Naive thymus-derived CD4-positive, alpha-beta T cell (primary cell): ENCODE measurements at places on chromosomes 7 and 10. TPM values are rescaled to one million over a fixed set of nuclear protein-coding genes. Genes with fewer than 3 reads are reported as not detected.

DNA sequence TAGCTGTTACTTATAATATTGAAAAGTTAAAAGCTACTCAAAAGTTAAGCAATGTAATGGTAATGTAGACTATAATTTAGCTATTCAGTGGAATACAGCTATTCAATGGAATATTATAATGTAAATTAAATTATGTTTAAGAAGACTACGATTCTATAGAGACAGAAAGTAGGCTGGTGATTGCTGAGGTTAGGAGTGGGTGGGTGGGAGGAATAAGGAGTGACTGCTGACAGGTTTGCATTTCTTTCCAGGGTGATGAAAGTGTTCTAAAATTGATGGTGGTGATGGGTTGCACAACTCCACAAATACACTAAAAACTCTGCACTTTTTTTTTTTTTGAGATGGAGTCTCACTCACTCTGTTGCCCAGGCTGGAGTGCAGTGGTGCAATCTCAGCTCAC lies 21.4 kb downstream of the DENND2A start:
- no peak overlapping the region for H3K4me3 ChIP-seq
- DNase-seq, result no peak
- no peak overlapping the region for H3K27ac ChIP-seq
- no peaks in the 10 kb centered on the region for H3K36me3 ChIP-seq
- H3K27me3 ChIP-seq, result no peaks in the 10 kb centered on the region

Gene SCART1
- total RNA-seq, result 4.8 TPM

DNA sequence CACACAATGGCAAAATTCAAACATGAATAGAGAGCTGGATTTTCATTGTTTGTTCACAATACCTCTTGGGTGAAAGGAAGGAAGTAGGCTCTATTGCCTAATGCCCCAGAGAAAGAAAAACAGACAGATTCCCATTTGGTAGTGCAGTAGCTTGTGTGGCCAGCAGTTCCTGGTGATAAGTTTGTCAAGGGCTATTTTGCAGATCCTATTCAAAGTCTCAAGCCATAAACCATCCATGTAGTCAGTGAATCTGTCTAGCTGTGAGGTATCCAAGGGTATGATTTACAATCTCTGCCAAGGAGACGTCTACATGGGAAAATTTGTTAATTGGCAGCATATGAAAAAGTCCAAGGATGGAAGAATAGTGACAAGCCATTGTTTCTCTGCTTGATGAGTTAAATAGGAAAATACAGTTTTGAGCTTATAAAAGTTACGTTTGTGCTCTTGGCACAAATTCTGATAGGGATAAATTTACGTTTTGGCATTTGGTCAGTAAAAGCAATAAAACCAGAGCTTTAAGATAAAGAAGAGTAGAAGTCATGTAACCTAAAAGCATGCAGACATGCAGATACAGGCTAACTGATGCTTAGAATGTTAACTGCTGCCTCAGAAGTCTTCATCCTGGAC lies 269.1 kb downstream of the GATA3 start:
- H3K4me1 ChIP-seq, result no peaks in the 10 kb centered on the region
- no peaks in the 10 kb centered on the region for H3K36me3 ChIP-seq
- H3K27me3 ChIP-seq, result no peaks in the 10 kb centered on the region
- H3K4me3 ChIP-seq, result no peak overlapping the region

Gene CHAT
- total RNA-seq, result not detected

Gene VWC2
- not detected in 2 replicates for total RNA-seq

DNA sequence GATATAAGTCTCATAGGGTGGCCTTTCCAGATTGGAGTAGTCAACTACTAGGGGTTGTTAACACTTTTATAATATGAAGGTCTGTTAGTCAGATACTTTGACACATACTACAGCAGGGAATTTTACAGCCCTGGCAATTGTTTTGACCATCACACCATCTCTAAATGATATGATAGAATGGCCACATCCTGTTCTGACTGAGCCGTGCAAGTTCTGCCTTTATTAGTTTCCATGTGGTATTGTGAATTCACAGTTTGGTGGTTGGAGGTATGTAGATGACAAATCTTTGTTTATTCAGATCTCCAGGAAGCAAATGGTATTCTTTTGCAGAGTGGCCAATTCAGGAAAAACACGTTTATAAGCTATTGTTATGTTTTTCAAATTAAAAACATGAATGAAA lies 83.0 kb downstream of the NRG3 start:
- DNase-seq, result no peak
- no peaks in the 10 kb centered on the region for H3K36me3 ChIP-seq
- H3K4me1 ChIP-seq, result no peaks in the 10 kb centered on the region
- no peaks in the 10 kb centered on the region for H3K27me3 ChIP-seq
- no peak overlapping the region for H3K27ac ChIP-seq

Gene HOXA10
- not detected for total RNA-seq

DNA sequence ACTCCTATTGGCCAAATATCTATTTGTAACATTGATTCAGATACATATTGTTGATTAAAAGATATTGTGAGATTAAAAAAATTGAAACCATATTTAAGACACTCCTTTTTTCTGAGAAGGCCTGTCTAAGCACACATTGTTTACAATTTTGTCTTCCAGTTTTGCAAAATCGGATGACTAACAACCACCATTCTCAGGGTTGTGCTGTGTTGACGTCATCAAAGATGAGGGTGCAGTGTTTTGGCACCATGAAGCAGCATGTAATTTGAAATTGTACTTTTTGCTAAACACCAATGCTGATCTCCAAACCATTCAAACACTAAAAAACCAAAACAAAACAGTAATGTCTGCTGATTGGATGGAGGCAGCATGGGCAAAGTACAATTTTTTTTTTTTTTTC lies 7.4 kb downstream of the CREB5 start:
- no peak overlapping the region for H3K4me3 ChIP-seq
- H3K36me3 ChIP-seq, result no peaks in the 10 kb centered on the region
- DNase-seq, result no peak

GRCh38 chr10:72275351-72276012 lies 1.8 kb downstream of the DDIT4 start:
- peaks cover 34% of the 10 kb centered on the region for H3K36me3 ChIP-seq
- H3K4me3 ChIP-seq, result peak overlapping the region; percentile 95
- H3K27ac ChIP-seq, result peak overlapping the region; percentile 96
- peaks cover 9% of the 10 kb centered on the region for H3K4me1 ChIP-seq

Gene PDK4
- 3.6 TPM for total RNA-seq

GRCh38 chr10:29608062-29608461 lies 26.7 kb downstream of the SVIL start:
- H3K4me3 ChIP-seq, result no peak overlapping the region
- H3K4me1 ChIP-seq, result no peaks in the 10 kb centered on the region
- no peak for DNase-seq
- no peaks in the 10 kb centered on the region for H3K27me3 ChIP-seq

Gene DRGX
- total RNA-seq, result not detected

Gene AKR1C8
- total RNA-seq, result 0.88 TPM

DNA sequence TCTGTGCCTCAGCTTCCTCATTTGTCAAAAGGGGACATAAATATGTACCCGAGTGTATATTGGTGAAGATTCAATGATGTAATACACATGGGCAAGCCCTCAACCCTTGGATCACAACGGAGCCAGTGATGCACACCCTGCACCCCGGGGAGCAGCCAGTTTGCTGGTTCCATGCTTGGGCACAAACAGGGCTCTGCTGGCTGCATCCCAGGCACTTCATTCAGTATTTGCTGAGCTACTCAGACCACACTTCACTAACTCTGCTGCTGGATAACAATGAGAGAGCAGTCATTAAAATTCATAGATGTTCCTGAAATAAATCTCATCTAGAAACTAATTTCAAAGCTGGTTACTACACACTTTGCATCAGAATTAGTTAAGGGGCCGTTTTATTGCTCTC lies 72.0 kb downstream of the SCRN1 start:
- H3K27ac ChIP-seq, result no peak overlapping the region
- H3K4me3 ChIP-seq, result no peak overlapping the region
- H3K27me3 ChIP-seq, result no peaks in the 10 kb centered on the region
- H3K36me3 ChIP-seq, result no peaks in the 10 kb centered on the region

Gene PHYHIPL
- not detected for total RNA-seq
